Activated CD4-positive, alpha-beta T cell treated with anti-CD3 and anti-CD28 coated beads, Interleukin-2, amount 50 U/mL, for 16 hours (primary cell): ENCODE measurements at places on chromosomes 11 and 22.

- no peak for DNase-seq
Observed at GRCh38 chr22:41263704-41264103, 22.3 kb downstream of the RANGAP1 start.

DNA sequence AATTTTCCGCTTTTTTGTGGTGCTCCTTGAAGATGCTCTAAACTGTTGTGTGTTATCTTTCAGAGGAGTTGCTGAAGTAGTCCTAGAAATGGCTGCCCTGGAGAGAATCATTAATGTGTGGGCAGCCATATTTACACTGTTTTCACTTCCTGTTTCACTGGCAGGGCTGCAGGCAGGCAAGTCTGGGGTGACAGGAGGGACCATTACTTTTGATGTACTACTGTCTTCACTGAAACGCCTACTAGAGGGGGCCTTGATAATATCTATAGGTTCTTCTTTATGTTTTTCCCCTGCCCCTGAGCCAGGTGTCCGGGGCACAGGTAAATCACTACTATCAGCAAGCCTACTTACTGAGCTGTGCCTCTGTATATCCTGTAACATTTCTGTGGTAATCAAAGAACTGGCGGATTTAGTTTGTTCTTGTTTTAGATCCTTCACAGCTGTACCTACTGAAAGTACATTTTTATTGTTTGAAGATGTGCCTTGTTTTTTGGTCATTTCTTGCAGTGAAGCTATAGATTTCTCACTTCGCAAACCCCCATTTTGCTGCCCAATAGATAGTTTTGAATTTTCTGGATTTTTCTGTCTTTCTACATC, 39.7 kb downstream of the ACAT1 start:
- DNase-seq = no peak

- DNase-seq = no peak
Observed at GRCh38 chr22:24419475-24419850, 7.9 kb upstream of the ADORA2A start.

DNA sequence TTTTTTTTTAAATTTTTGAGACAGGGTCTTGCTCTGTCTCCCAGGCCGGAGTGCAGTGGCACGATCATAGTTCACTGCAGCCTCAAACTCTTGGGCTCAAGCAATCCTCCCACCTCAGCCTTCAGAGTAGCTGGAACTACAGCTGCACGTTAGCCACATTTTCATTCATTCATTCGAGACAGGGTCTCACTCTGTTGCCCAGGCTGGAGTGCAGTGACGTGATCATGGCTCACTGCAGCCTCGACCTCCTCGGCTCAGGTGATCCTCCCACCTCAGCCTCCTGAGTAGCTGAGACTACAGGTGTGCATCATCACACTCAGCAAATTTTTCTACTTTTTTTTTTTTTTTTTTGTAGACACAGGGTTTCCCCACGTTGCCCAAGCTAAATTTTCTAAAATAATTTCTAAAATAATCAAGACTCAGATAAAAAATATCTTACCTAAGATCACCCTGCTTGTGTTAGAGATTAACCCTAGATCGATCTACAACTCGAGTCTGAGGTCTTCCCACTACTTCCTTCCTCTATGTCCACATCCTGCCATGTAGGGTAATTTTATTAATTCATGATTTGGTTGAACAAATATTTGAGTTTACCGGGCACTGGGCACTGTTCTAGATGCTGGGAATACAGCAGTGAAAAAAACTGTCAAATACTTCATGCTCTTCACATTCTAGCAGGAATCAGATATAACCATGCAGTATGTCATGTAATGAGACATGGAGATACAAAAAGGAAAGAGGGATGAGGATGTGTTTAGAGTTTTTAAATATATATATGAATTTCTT, 15.1 kb downstream of the EIF4G2 start:
- no peak for DNase-seq

GRCh38 chr11:29645373-29645772, 371.5 kb downstream of the KCNA4 start:
- no peak for DNase-seq

DNA sequence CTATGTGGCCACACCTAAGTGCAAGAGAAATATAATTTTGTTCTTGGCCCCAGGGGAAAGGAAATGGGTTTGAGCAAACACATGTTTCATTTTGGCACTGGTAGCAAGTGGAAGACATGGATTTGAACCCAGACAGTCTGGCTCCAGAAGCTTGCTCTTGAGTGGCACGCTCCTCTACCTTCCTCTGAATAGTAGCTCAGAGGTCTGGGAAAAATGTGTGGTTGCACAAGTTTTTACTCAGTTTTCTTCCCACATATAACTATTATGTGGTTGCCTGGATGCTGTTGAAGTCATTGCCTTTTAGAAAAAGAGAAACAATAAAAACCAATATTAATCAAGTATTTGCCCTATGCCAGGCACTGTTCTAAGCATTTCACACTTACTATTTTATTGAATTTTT, 16.3 kb downstream of the PARVA start:
- DNase-seq = no peak

- no peak for DNase-seq
Observed at GRCh38 chr11:106656646-106657045, 361.6 kb downstream of the GUCY1A2 start.

- DNase-seq = no peak
Observed at GRCh38 chr11:134350381-134350780, 18.6 kb downstream of the GLB1L2 start.

- DNase-seq = no peak
Observed at GRCh38 chr22:22037740-22038139, 55.2 kb upstream of the TOP3B start.

- DNase-seq = no peak
Observed at GRCh38 chr11:107619926-107620325, 29.0 kb downstream of the ELMOD1 start.

- no peak for DNase-seq
Observed at GRCh38 chr22:28942801-28943500, 59.6 kb downstream of the ZNRF3 start.

GRCh38 chr22:50525858-50526107, 385 bp upstream of the SCO2 start:
- no peak for DNase-seq

DNA sequence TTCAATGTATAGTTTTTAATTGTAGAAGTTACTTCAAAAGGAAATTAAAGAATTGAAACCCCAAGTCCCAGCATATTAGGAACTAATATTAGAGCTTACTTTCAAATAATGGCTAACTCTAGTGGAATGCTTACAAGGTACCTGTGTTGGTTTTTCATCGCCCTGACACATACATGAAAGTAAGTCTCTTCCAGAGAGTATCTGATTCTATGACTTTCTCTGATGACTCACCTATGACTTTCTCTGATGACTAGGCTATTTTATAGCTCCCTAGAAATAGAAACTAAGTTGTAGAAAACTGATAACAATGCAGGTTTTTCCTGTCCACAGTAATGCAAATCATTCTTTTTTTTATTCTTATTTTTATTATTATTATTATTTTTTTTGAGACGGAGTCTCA, 33.6 kb upstream of the MMP7 start:
- peak; percentile 71 for DNase-seq
